Effector CD4-positive, alpha-beta T cell (primary cell): ENCODE measurements at places on chromosomes 1 and 21.

DNA sequence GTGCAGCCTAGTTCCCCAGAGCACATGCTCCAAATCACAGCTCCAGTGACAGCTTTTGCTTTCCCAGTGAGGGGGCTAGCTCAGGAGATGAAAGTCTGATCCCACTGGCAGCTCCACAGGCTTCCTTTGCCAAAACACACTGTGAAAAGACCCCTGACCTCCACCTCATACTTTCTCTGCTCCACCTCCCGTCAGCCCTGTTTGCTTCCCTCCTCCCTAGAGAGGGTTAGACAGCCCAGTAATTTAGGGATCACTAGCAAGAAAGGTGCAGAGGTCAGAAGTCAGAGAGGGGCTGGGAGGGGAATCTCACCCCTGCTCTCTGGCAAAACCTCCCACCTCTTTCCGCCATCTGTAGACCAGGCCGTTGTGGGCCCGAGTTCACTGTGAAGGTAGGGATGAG is 62.8 kb downstream of the PLXNA2 start:
- DNase-seq: no peak

GRCh38 chr1:24963943-24964693 is 34.0 kb upstream of the RUNX3 start:
- DNase-seq: no peak

GRCh38 chr1:164452549-164452948 is 106.4 kb upstream of the PBX1 start:
- DNase-seq: no peak

DNA sequence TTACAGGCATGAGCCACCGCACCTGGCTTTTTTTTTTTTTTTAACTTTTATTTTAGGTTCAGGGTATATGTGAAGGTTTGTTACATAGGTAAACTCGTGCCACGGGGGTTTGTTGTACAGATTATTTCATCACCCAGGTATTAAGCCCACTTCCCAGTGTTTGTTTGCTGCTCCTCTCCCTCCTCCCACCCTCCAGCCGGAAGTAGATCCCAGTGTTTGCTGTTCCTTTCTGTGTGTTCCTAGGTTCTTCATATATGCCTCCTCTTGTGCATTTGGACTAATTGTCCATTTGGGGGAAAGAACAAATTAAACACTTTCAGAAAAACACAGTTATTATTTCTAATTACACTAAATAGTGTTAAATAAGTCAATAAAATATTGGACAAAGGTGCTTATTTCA is 1.1 kb upstream of the SLC2A7 start:
- no peak for DNase-seq

GRCh38 chr1:71561729-71562128 is 480.9 kb upstream of the ZRANB2 start:
- no peak for DNase-seq

DNA sequence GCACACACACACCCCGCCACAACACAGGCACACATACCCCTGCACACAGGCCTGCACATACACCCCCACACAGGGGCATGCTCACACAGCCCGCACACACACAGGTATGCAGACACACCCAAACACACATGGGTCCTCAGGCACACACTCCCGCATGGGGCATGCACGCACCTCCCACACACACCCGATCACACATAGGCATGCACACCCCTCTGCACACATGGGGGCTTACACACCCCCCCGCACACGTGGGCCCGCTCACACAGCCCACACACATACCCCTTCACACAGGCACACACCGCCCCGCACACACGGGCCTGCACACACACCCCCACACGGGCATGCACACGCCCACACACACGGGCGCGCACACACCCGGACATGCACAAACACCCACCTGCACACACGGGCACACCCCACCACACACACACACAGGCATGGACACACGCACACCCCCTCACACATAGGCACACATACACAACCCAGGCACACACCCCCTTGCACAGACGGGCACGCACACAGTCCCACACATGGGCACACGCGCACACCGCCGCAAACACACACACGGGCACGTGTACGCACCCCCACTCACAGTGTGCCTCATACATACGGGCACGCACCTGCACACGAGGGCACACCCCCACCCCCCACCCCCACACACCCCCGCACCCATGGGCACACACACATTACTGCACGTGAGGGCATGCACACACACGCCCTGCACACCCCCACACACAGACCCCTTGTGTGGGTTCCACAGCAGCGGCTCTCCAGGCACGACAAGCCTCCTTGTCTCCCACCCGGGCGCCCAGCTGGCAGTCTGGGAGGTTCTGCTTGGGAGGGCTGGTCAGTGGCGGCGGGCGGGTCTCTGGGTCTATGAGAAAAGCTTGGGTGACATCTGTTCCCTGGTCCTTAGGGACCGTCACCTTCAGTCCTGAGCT is 8.3 kb downstream of the ATAD3B start:
- DNase-seq: no peak

GRCh38 chr1:33099290-33100118 is 18.6 kb downstream of the AZIN2 start:
- peak; percentile 53 for DNase-seq

- no peak for DNase-seq
These were observed 10.8 kb upstream of the SLC25A34 start for GRCh38 chr1:15724949-15725880.

- DNase-seq: no peak
These were observed 26.2 kb downstream of the ATP8B2 start for GRCh38 chr1:154351363-154352068.

DNA sequence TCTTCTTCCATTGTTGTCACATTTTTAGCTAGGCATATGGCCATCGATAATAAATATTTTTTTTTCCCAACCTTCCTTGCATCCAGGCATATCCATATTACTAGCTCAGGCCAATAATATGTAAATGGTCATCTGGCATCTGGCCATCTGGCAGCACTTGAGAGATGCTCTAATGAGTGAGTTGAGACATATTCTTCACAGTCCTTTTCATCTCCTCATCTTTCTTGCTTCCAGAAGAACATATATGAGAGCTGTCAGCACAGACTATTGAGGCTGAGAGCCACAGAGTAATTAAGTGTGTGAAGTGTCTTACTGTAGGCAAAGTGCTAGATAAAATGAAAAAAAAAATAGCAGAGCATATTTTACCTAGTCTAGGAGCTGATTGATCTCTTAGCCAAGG is 628.4 kb upstream of the TMPRSS15 start:
- no peak for DNase-seq

DNA sequence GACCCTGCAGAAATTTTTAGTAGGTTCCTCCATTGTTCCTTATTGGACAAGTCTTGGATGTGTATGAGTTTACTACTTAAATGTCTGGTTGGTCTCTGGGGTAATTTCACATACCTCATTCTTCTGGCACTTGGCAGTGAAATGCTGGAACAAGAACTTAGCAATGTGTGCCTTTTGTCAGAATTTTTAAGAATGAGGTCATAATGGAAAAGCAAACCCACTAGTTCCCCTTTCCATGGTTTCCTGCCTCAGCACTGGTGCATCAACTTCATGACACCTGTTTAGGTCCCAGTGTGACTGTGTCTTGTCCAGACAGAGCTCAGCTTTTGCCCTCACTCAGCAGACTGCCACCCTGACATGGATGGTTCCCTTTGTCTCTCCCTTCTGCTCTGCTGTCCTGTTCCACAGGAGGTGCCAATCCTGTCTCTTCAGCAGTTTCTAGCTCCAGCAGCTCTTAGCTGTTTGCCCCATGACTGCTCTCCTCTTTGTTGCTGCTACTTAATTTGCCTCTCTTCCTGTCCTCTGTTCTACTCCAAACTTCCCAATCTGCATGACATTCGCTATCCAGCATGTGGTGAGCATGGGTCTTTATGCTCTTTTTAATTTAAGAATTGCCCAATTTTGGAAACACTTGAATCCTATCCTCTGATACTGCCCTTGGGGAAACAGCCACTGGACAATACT is 135.6 kb downstream of the CYYR1 start:
- no peak for DNase-seq

DNA sequence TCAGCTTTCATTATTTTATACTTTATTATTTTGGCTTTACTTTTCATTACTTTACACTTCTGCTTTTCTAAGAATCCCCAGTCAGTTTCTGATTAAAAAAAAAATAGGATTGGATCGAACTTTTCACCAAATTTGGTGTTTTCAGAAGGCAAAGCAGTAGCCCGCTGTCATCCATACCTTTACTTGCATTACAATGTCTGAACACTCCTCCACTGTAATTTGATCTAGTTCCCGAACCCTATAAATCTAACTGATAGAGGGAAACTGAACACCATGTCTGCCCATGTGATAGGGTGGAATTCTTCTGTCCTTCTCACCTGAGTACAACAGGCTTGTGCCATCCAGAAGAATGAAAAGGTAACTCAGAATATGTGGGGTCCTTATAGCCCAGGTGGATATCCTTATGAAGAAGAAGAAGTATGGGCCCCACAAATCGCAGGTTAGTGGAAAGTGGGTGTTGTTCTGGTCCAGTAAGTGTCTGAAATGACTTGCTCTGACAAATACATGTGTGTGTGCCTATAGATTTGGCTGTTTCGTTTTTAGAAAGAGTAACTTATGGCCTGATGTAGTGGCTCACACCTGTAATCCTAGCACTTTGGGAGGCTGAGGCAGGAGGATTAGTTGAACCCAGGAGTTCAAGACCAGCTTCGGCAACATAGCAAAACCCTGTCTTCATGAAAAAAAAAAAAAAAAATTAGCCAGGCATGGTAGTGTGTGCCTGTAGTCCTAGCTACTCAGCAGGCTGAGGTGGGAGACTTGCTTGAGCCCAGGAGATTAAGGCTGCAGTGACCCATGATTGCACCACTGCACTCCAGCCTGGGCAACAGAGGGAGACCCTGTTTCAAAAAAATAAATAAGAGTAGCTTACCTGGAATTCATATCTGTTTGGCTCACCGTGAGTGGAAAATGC is 26.6 kb upstream of the CDC14A start:
- DNase-seq: no peak

- no peak for DNase-seq
These were observed 120.4 kb downstream of the EDEM3 start for GRCh38 chr1:184634296-184634695.

- DNase-seq: no peak
These were observed 29.1 kb upstream of the IGSF5 start for GRCh38 chr21:39715804-39716397.

- DNase-seq: no peak
These were observed 311.9 kb downstream of the PCP4 start for GRCh38 chr21:40179166-40179565.

DNA sequence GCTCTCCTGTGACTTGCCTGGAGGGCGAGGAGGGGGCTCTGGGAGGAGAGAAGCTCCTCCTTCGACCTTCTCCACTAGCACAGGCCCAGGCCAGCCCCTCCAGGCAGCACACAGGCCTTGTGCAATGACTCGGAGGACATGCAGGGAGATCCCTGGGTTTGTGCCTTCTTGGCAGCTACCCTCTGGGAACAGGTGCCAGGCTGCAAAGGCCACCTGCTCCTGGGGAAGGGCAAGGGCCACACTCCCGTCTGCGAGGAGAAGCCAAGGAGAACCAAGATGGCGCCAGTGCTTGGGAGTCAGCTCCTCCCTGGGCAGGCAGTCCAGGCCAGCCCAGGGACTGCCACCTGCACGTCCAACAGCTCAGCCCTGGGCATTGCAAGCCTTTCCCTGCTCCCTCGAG is 15.3 kb downstream of the CASZ1 start:
- no peak for DNase-seq

- DNase-seq: no peak
These were observed 28.6 kb downstream of the ZNF644 start for GRCh38 chr1:90993245-90993644.

GRCh38 chr1:30718636-30719405 is 4.6 kb downstream of the MATN1 start:
- DNase-seq: peak; percentile 76

DNA sequence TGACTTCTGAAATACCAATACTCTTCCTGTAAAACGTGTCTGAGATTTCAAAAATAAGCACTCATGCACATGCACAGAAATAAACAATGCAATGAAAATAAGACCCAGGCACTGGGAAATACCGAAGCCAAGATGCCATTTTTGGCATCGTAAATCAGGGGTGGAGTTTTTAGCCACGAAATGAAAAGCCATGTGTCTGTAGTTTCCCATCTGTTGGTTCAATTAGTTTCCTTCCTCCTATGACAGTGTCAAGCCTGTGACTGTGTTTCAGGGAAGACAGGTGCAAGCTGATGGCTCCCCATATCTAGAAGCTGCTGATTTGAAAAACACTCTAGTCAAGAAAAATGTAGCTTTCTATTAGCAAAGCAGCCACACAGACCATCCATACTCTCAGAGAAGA is 480.4 kb upstream of the CAMK1G start:
- no peak for DNase-seq

GRCh38 chr1:66519992-66520391 is 14.0 kb upstream of the SGIP1 start:
- DNase-seq: no peak

DNA sequence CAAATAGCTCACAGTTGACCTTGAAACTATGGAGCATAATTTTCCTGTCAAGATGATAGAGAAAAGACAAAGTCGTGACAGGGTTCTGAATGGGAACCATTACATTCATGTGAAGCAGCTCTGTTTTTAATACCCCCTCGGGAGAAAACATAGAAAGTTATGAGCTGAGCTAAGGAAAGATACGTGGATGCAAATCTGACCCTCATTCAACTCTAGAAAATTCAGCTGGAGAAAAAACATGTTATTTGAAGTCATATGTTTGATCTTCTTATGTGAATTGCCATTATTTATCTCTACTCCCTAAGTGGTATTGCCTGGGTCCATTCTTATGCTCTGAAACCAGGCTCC is 48.0 kb upstream of the LRRC52 start:
- no peak for DNase-seq

GRCh38 chr1:8276173-8276914 is 41.6 kb upstream of the SLC45A1 start:
- DNase-seq: no peak

- no peak for DNase-seq
These were observed 355.7 kb downstream of the LTN1 start for GRCh38 chr21:28636752-28637691.

- DNase-seq: peak; percentile 65
These were observed 65.5 kb upstream of the LRP8 start for GRCh38 chr1:53393325-53393792.

DNA sequence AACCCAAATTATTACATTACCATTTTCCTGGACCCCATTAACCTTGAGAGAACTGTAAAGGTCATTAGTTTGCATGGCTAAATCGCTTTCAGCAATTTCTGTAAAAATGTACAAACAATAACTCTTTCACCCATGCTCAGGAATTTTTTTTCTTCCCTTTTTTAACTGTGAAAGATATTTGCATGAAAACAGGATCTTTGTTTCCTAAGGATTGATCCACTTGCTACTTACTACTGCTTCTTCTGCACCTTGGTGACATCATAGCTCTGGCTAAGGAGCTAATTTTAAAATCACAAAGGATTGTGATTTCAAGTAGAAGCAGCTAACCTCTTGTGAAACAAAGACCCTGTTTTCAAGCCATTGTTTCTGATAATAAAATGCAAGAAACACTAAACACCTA is 274.6 kb upstream of the ESRRG start:
- no peak for DNase-seq

DNA sequence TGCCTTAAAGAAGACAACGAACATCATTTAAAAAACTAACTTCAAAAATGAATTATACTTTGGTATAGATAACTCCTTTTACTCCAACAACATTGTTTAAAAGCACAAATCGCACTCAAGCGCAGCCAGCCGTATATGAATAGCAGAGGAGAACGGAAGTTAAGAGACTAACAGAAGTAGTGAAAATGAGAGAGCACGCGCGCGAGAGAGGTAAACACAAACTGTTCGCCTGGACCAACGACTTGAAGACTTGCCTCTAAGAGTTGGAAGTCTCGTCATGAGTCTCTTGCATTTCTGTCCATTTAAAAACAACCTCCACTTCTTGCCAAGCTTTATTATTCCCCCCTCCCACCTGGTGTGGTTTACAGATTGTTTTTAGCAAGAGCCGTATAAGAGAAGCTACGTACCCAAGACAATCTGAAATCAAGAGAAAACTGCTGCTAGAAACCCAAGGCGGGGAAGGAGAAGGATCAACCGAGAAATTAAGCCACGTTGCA is 479 bp downstream of the SELENOF start:
- DNase-seq: peak; percentile 26
